ENCODE measurements at places on chromosomes 2 and 18.
A peak's percentile ranks its signal among the peaks of the same experiment; 100 is the strongest.

DNA sequence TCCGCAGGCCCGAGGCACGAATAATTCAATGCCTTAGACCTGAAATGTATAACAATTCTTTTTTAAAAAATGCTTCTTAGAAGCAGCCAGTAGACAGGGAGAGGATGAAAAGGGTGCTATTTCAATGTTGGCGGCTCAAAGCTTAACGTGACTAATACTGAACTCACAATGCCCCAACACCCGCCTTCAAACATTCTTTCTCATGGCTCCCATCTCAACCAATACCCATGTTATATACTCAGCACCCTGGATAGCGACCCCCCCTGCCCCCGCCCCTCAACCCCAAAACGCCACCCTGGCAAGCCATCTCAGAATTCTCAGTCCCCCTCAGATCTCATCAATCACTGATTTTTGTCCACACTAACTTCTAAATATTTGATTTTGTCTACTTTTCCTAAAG is 4.4 kb downstream of the FBXO41 start:
- DNase-seq: no peak

DNA sequence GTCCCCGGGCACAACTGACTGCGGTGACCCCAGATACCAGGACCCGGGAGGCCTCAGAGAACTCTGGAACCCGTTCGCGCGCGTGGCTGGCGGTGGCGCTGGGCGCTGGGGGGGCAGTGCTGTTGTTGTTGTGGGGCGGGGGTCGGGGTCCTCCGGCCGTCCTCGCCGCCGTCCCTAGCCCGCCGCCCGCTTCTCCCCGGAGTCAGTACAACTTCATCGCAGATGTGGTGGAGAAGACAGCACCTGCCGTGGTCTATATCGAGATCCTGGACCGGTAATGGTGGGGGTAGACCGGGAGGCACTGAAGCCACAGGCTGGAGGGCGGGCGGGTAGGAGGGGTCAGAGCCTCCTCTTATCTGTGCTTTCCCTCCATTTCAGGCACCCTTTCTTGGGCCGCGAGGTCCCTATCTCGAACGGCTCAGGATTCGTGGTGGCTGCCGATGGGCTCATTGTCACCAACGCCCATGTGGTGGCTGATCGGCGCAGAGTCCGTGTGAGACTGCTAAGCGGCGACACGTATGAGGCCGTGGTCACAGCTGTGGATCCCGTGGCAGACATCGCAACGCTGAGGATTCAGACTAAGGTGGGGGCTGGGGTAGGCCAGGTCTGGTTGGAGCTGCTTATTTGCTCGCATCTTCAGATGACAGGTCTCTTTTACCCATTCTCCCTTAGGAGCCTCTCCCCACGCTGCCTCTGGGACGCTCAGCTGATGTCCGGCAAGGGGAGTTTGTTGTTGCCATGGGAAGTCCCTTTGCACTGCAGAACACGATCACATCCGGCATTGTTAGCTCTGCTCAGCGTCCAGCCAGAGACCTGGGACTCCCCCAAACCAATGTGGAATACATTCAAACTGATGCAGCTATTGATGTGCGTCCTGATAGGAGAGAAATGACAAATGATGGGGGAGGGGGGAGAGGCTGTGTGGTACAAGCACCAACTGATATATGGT is 780 bp downstream of the HTRA2 start:
- peak; percentile 80 for DNase-seq

GRCh38 chr18:48803518-48803917 is 147.2 kb downstream of the SMAD7 start:
- no peak for DNase-seq

DNA sequence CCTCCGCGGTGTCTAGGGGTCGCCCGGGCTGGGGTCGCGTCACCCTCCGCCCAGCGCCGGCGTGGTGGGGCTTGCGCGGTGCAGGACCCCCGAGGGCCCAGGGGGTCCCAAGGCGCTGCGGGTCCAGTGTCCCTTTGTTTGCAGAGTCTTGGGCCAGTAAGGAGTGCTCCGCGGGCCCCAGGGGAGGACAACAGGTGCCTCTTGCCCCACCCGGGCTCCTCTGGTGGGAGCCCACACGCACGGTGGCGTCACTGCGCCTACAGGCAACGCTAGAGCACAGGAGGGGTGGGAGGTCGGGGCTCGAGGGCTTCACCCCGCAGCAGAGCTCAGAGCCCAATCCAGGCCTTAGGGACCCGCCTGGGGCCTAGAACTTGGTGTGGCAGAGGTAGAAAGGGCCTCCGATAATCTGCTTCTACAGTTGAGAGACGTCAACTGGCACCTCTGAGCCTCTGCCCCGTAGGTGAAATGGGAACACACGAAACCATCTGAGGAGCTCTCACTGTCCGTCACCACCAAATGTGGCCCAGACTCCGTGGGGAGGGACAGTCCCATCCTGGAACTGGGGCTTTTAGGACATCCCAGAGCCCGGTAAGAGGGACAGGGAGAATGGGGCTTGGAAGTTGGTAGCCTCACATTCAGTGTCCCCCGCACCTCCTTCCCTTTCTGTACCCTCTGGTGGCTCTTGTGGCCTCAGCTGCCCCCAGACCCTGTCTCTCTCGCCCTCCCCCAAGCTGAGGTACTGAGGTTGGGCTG is 1.4 kb downstream of the ARID5A start:
- DNase-seq: peak; percentile 59

DNA sequence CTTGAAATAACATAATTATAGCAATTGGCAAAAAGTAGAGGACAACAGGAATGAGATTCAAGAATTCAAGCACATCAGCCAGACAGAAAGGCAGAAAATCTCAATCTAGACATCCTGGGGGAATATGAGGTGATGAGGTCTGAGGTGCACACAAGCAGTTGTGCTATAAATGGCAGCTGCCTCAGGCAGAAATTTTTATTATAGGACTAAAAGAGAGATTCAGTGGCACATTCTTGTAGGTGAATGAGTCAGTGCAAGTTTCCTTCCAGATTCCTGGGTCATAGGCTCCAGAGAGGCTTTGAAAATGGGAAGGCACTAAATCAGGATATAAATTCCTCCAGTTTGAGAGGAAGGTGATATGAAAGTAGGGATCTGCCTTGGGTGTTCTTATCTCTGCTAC is 127.2 kb upstream of the THSD7B start:
- DNase-seq: no peak

- DNase-seq: no peak
Observed at GRCh38 chr2:191014653-191015020, 666 bp upstream of the STAT1 start.

- DNase-seq: no peak
Observed at GRCh38 chr18:25443776-25444175, 91.8 kb upstream of the ZNF521 start.

DNA sequence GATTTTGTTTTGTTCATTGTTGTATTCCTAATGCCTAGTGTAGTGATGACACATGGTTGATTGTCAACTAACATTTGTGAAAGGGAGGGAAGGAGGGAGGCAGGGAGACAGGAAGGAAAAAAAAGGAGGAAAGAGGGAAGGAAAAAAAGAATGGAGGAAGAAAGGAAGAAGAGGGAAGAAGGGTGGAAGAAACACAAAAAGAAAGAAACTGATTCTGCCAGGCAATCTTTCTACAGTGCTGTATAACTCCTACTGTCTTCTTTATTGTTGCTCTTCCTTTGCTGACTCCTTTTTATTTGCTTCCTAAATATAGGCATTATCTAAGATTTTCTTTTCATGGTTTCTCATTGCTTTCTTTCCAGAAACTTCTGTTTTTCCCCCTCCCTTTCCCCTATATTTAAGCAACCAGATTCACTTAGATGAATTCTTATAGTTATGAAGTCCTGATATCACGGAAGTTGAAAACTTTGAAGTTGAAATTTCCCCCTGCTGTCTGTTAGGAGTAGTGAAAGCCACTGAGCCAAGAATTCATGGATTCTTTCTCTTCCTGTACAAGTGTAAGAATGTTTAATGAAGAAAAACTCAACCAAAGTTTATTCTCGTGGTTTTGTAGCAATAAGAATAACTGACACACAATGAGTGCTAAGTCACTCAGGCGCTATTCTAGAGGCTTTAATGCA is 305.1 kb upstream of the FSHR start:
- DNase-seq: no peak

DNA sequence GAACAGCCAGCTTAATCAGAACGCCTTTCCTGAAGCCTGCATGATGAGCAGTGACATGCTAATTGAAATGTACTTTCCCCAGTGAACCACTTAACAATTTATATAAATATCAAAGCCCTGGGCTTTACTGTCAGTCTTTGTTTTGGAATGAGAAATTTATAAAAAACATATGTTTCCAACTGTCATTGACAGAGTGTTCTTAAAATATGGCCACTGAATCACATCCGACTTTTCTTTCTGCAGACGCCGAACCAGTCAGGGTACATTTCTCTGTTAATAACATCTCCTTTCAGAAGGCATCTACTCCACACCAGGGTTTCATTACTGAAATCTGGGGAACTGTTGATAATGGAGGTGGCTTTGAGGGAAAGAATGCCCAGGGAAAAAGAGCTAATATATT is 343.7 kb downstream of the INSIG2 start:
- no peak for DNase-seq
